ENCODE measurements at places on chromosomes 7 and 10.

GRCh38 chr7:157320608-157320980 is 16.2 kb upstream of the DNAJB6 start:
- DNase-seq, result no peak

DNA sequence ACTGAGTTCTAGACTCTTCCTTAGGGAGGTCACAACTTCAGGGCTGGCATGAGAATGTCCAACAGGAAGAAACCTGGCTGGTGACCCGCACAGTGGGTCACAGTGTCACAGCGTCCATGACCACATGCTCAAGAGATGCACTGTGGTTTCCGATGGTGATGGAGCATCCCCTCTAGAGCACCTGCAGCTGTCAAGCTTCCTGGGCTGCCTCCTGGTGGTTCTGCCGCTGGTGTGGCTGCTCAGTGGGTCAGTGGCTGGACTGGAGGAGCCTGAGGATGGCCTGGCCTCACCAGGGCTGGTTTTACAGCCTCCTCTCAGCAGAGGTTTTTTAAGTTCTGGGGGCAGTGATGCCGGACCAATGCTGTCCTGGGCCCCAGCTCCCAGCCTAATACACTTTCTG is 149.3 kb downstream of the SH3PXD2A start:
- no peak for DNase-seq

GRCh38 chr10:104804880-104805279 is 163.8 kb downstream of the SORCS3 start:
- DNase-seq, result no peak

DNA sequence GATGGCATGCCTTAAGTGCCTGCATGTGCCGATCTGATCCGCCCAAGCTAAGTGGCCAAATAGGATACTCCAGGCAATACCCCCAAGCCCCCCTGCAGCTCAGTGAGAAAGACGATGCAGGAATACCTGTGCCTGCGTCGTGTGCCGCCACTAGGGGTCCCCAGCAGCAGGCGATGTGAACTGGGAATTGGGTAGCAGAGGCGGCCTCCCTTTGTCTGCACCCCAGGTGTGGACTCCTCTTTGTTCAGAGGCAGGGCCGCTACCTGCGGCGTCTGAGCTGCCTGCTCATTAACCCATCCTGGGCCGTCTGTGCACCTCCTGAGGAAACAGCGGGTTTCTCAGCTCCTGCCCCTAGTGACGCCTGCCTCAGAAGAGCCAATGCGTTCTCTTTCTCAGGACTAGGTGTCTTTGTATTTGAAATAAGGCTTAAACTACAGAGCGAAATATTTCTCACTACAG is 4.8 kb upstream of the CHN2 start:
- DNase-seq, result peak; percentile 88

GRCh38 chr7:3107889-3108570 is 64.4 kb upstream of the CARD11 start:
- no peak for DNase-seq

DNA sequence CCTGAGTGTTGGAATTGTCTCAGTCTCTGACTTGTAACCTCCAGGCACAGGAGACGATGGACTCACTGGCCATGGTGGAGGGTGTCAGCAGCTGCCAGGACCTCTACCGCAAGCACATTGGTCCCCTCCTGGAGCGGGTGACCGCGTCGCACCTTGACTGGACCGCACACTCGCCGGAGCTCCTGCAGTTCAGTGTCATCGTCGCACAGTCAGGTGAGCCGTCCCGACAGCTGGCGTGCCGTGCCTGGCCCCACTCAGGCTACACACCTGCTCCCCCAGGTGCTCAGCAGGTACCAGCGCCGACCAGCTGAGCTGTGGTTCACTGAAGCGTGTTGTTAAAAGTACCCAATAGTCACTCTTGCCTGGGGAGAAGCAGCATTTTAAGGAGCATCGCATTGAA is 36.7 kb upstream of the PRKAR1B start:
- no peak for DNase-seq

- DNase-seq, result no peak
Measured at GRCh38 chr7:73706126-73707044, 13.1 kb downstream of the STX1A start.

DNA sequence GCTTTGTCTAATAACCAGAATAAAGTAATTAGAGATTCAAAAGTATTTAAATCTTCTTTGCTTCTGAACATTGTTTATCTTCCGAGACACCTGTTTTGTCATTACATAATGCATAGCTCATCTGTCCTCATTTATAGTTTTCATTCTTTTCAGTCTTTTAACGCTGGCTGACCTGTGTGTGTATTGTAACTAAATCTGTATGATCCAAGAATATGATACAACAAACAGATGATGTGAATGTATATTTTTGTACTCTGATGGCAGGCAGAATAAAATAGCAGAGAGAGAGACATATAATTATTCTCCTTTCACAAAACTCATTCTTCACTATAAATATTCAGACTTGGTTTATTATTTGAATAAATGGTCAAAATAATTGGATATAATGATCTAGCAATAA is 80.6 kb downstream of the ORC5 start:
- no peak for DNase-seq

DNA sequence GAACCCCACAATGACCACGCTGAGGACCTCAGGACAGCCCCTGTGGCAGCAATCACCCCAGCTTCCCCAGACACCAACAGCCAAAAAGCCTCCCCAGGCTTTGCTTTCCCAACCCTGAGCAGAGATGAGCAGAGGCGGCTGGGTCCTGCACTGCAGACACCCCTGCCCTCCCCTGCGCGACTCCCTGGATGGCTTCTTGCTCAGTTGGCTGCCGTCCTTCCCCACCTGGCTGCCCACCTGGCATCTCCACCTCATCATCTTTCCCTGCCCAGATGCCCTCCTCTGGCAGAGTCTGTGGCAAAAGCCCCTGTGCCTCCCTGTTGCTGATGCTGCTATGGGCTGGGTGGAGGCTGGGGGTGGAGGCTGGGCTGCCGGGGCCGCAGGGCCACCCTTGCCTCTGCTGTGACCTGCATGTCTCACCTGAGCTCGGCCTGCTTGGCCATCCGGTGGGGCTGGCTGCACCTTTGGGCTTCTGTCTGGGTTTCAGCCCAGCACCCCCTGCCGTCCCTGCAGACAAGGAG is 567.7 kb downstream of the TCERG1L start:
- DNase-seq, result no peak

- DNase-seq, result no peak
Measured at GRCh38 chr10:1560535-1561192, 176.7 kb downstream of the ADARB2 start.

DNA sequence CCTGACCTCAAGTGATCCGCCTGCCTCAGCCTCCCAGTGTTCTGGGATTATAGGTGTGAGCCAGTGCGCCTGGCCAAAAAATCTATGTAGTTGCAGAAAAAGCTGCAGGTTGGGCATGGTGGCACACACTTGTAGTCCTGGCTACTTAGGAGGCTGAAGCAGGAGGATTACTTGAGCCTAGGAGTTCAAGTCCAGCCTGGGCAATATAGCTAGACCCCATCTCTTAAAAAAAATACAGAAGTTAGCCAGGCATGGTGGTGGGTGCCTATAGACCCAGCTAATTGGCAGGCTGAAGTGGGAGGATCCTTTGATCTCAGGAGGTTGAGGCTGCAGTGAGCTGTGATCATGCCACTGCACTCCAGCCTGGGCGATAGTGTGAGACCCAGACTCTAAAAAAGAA is 24.8 kb upstream of the CAMK1D start:
- no peak for DNase-seq

- DNase-seq, result no peak
Measured at GRCh38 chr7:108584211-108584610, 14.5 kb downstream of the DNAJB9 start.

- DNase-seq, result no peak
Measured at GRCh38 chr7:70947181-70947580, 184.8 kb upstream of the GALNT17 start.

DNA sequence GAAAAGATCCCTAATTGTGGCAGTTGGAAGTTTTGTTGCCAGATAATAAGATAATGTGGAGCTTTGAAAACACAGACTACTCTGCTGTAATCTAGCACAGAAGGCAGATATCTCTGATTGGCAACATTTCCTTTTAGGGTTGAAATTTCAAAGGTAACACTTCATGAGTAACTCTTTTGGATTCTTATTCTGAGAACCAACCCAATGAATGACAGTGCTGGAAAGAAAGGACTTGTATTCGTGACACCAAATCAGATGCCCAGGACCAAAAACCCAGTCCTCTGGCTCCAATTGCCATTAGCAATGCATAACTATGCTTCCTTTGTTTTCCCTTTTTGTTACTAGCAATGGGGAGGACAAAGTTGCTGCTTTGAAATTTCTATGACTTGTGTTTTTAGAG is 41.0 kb upstream of the ELMO1 start:
- DNase-seq, result no peak
